ENCODE measurements at places on chromosomes 5 and 9.

DNA sequence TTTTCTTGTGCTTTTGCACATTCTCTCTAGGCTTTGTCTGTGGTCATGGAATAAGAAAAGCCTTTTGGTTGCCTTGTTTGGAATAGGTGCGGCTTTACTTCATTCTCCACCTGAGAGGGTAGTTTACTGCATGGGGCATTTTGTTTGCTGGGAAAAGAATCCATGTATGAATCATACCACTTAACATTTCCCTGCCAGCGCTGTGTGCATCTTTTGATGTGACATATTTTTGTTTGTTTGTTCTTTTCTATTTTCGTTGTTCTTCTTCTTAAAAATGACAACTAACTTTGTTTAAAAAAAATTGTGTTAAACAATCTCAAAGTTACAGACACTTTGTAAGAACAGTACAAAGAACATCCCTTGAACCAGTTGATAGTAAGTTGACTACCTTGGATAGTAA, 113.2 kb downstream of the GCNT1 start:
- DNase-seq, result no peak

DNA sequence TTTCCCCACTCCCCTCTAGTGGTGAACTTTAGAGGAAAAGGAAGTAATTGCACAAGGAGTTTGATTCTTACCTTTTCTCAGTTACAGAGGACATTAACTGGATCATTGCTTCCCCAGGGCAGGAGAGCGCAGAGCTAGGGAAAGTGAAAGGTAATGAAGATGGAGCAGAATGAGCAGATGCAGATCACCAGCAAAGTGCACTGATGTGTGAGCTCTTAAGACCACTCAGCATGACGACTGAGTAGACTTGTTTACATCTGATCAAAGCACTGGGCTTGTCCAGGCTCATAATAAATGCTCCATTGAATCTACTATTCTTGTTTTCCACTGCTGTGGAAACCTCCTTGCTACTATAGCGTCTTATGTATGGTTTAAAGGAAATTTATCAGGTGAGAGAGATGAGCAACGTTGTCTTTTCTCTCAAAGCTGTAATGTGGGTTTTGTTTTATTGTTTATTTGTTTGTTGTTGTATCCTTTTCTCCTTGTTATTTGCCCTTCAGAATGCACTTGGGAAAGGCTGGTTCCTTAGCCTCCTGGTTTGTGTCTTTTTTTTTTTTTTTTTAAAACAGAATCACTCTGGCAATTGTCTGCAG, 25.3 kb downstream of the SLC22A5 start:
- no peak for DNase-seq

GRCh38 chr5:121628783-121629182, 222.9 kb upstream of the FTMT start:
- DNase-seq, result no peak

DNA sequence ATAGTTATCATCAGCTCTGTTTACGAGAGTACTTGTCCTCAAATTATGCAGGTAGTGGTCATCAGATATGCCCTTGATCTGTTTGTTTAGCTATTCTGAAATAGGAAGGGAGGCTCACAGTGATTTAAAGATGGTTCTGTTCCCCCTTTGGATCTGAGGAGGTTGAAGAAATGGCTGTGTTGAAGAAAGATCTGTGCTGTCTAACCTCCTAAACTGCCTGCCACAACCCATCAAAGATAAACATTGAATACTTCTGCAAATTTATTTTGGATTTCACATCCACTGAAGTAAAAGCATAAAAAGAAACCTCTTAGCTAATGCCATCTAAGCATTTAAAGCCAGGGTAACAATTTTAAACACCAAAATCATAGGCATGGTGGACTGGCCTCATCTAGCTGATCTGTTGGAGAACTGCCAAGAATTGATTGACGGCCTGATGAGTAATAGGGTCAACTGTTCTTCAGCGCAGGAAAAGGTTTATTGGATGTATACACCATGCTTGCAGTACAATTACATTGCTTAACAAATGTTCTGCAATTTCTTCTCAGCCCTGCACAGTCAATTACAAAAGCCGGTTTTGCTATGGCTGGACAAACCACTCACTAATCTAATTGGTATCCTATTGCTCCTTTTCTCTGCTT, 97.6 kb downstream of the SEMA6A start:
- DNase-seq, result no peak

Measured in fibroblast of gingiva (primary cell).